ENCODE measurements at places on chromosomes 5 and 9. TPM values are rescaled to one million over a fixed set of nuclear protein-coding genes. Genes with fewer than 3 reads are reported as not detected.

Gene ENHO
- 2.1 TPM for total RNA-seq

Gene MYMK
- not detected for total RNA-seq

Gene GRIN1
- total RNA-seq: 0.22 TPM

Gene SLC9A3
- total RNA-seq: 2.4 TPM

Gene TAF1L
- not detected for total RNA-seq

Gene GRXCR2
- total RNA-seq: not detected

Gene SDHA
- 111 TPM for total RNA-seq

Measured in A549 treated with CORT108297 at 1 μM for 4 hours (cell line).